Left ventricle myocardium superior (tissue), 1 donor: ENCODE measurements at places on chromosomes 13 and 19. TPM values are rescaled to one million over a fixed set of nuclear protein-coding genes. Genes with fewer than 3 reads are reported as not detected.

Gene ADAMTS10
- 10.0 TPM for total RNA-seq

Gene BSPH1
- not detected for total RNA-seq

Gene SPHK2
- 7.2 TPM for total RNA-seq

Gene SPRY2
- 37.6 TPM for total RNA-seq

Gene ZNF99
- total RNA-seq = 0.02 TPM

DNA sequence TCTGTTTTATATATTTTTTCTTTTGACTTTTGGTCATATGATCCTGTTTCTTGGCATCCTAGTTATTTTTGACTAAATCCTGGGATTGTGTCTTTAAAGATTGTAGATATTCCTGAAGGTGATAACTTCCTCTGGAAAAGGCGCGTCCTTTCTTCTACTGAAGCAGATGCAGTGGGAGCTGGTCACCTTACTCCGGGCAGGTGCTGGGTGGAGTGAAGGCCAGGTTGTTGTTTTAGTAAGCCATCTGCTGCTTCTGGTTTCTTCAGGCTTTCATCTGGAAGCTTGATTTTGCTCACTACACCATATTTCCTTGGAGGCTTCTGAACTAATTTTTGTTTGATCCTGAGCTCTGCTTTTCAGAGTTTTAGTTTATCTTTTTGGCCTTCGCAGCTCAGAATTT, 21.5 kb downstream of the URI1 start:
- no peak for DNase-seq

DNA sequence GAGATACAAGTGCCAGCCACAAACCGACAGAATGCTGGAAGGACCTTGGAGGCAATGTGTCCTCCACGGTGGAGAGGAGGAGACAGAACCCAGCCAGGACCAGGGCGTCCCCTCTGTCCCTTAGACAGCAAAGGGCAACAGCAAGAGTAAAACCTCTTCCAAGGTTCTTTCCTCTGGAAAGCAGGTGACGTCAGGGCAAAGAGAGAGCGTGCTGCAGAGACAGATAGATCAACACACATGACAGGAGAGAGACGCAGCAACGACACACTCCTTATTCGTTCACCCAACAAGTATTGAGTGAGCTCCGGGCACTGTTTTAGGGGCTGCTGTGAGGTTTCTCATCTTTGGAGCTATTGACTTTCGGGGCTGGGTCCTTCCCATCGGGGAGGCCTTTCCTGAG, 1.3 kb upstream of the GALP start:
- no peak for DNase-seq

DNA sequence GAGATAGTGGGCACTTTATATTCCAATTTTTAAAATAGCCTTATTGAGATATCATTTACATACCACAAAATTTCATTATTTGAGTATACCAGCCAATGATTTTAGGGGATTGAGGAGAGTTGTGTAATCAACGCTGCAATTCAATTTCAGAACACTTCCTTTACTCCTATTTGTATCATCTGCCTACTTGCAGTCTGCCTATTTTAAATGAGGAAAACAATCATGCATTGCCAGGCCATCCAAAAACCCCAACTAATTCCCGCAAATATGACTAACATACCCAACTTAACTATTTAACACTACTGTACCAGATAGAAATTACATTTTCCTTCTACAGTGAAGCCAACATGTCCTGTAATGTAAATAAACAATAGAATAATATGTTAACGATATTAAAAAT, 26.7 kb downstream of the CAB39L start:
- no peak for DNase-seq

- peak; percentile 86 for DNase-seq
Measured at GRCh38 chr19:18456974-18457373, 19.0 kb upstream of the ISYNA1 start.

DNA sequence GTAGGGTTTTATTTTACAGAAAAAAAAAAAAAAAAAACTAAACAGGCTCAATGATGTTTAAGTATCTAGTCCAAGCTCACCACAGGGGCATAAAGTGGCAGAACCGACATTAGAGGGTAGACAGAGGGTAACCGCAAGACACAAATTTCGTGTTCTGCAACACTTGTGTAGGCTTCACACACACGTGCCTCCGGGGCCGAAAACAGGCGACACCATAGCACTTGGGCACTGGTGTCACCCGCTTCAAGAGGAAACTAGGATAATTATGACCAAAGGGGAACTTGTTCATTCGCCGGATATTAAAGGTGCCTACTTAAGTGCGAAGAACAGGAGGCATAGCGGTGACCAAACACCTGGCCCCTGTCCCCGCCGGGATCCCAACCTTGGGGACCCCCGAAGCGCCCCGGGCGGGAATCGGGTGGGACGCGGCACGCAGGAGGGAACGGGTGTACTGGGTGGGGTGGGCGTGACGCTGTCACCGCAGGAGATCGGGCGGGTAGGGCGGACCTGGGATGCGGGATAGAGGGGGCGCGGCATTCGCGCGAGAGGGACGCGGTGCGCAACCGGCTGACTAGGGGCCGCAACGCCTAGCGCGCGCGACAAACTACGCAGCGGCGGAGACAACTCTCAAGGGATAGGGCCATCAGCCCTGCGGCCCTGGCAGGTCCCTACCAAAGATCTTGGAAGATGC, 558 bp downstream of the MZT1 start:
- DNase-seq = peak; percentile 60

GRCh38 chr19:926589-927350, 935 bp downstream of the ARID3A start:
- DNase-seq = peak; percentile 78

- no peak for DNase-seq
Measured at GRCh38 chr13:67950603-67951002, 720.5 kb upstream of the PCDH9 start.

GRCh38 chr13:95236774-95237173, 64.5 kb downstream of the ABCC4 start:
- DNase-seq = no peak

- DNase-seq = no peak
Measured at GRCh38 chr19:46999377-46999776, 20.3 kb upstream of the NPAS1 start.
